ENCODE measurements at places on chromosomes 4 and X.
A peak's percentile ranks its signal among the peaks of the same experiment; 100 is the strongest.

DNA sequence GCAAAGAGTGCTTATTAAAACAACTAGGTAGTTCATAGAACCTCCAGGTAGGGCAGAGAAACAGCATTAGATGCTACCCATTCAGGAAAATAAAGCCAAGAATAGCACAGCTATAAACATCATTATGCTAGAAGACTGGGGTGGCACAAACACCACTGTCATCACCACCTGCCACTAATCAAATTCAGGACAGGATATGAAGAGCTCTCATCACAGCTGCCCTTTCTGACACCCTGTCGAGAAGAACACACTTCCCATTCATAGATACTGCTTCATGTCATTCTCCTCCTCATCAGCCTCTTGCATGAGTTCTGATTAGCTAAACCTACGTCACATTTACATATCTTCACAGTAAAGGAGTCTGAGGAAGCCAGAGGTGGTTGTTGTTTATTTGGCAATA lies 692.3 kb upstream of the HS3ST1 start:
- DNase-seq: no peak

DNA sequence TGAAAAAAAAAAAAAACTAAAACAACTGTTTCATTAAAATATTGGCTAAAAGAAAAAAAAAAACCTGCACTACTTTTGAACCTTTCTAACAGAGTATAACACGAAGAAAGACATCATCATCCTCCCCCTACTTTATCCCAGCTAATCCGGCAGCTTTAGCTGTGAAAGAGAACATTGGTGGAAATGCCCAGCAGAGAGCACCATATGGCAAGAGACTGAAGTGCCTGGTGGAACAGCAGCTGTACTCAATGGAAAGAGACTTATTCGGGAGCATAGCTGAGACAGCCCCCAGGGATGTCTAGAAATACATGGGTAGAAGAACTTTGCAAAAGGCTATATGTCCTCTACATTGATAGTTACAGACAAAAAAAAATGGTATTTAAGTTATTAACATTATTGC lies 30.3 kb downstream of the STPG2 start:
- DNase-seq: no peak

DNA sequence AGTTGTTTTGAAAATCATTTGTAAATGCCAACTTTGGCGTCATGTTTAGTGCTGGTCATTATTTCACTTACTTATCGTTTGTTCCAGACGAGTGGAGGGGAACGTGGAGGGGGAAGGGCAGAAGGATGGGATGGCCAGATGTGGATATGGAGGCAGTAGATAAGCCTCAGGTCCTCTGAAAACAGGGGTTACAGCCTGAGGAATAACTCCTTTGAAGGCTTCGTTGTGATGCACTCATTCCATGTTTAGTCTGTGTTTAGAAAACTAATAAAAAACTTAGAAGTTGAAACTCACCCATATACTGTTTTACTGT lies 1.1 kb downstream of the MOB1B start:
- no peak for DNase-seq

DNA sequence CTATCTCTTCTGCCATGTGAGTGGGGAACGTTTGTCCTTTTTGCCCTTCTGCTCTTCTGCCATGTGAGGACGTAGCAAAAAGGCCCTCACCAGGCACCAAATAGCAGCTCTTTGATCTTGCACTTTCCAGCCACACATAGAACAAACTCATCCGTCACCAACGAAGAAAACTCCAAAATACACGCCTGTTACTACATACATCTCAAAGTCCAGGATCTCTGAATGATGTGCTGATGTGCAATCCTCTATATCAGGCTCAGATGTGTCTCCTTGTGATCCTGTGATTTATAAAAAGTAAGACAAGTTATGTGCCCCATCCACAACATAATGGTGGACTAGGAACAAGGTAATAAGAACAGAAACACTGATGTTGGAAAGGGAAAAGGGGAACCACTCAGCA lies 9.8 kb upstream of the TAB3 start:
- no peak for DNase-seq

GRCh38 chrX:53263597-53264094 lies 17.7 kb downstream of the IQSEC2 start:
- DNase-seq: peak; percentile 46

- DNase-seq: no peak
Observed at GRCh38 chr4:25107827-25108516, 52.3 kb downstream of the SEPSECS start.

DNA sequence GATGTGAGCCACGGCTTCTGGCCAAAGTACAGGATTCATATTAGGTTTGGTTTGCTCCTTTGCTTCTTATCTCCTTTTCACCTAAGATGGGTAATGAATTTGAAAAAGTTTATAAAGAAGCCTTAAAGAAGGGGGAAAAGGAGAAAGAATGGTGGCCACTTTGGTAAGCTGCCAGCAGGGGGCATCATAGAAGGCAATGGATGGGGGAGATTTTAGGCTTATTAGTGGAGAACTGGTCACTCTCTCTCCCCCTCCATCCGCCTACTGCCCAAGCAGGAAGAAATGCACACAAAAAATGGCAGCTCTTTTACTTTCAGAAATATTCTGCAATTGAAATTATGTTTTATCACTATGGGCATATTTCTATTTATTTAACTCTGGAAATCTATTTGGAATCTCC lies 32.0 kb downstream of the SPARCL1 start:
- DNase-seq: no peak

DNA sequence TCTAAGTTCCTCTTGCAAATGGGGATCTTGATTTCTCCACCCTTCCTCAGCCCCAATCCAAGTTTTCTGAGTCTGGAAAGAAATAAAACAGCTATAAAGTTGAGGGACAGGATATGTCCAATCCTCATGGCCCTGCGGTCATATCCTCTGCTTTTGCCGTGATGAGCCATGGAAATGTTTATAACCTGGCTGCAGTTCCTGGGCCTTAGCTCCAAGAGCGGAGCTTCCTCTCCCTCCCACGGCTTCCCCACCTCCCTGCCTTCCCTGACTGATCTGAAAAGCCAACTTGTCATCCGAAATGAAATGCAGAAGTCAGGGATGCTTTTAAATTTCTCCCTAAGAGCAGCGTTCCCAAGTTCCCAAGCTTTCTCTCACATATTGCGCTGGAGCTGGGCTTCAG lies 221.5 kb upstream of the SFRP2 start:
- DNase-seq: no peak

- no peak for DNase-seq
Observed at GRCh38 chrX:2665387-2666304, 25.4 kb upstream of the CD99 start.

GRCh38 chrX:1397001-1397400 lies 5.1 kb upstream of the SLC25A6 start:
- DNase-seq: no peak

- DNase-seq: no peak
Observed at GRCh38 chr4:41881981-41882624, 53.1 kb upstream of the TMEM33 start.

GRCh38 chr4:37732526-37733186 lies 46.5 kb upstream of the RELL1 start:
- DNase-seq: no peak

GRCh38 chrX:38048886-38049285 lies 42.5 kb downstream of the SYTL5 start:
- DNase-seq: no peak
